ENCODE measurements at places on chromosomes 4 and X. TPM values are rescaled to one million over a fixed set of nuclear protein-coding genes. Genes with fewer than 3 reads are reported as not detected.

Gene ASMT
- total RNA-seq = not detected

Gene GPR78
- total RNA-seq = not detected

Gene VCX
- total RNA-seq = 3.8 TPM

Gene CXCL8
- 198 TPM for total RNA-seq

Gene TBC1D19
- total RNA-seq = 49.4 TPM

Gene IQCM
- total RNA-seq = not detected

Gene CENPVL2
- total RNA-seq = 0.34 TPM

Gene GYPA
- not detected for total RNA-seq

Gene PARM1
- 0.63 TPM for total RNA-seq

Gene XAGE2
- not detected for total RNA-seq

DNA sequence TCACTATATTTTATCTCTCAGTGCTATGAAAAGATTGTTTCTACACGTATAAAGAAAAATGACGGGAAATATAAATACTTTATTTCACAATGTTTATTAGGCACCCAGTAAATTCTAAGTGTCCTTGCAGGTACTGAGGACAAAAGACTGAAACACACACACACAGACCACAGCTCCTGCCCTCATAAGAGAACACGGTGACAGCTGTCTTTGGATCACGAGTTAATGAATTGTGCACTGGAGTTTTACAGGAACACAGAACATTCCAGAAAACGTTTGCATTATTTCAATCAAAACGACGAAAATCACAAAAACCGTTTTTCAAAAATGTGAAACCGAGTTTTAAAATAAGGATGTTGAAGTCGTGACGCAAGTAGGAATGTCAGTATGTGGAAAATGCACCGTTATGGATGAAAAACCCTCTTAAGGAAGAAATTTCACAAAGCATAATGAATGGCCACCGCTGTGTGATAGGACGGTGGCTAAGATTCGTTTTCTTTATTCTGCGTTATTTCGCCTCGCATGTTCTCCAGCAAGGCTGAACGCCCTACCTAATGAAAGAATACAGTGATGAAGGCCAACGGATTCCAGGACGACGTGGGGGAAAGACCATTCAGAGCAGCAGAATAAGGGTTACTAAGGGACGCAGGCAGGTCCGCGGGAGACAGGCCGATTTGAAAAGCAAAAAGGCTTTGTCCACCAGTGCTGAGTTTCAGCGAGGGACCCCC lies 24.2 kb downstream of the FAM156A start:
- DNase-seq = no peak

- DNase-seq = no peak
Observed at GRCh38 chr4:110898290-110898689, 275.4 kb upstream of the PITX2 start.

GRCh38 chr4:17336069-17336468 lies 175.8 kb downstream of the QDPR start:
- DNase-seq = no peak

GRCh38 chr4:8495803-8496202 lies 55.2 kb downstream of the TRMT44 start:
- DNase-seq = no peak

GRCh38 chr4:1855333-1856070 lies 454 bp downstream of the LETM1 start:
- DNase-seq = peak; percentile 21

- DNase-seq = peak; percentile 64
Observed at GRCh38 chr4:141375855-141376254, 155.2 kb downstream of the ZNF330 start.

GRCh38 chrX:104488811-104489210 lies 77.2 kb upstream of the IL1RAPL2 start:
- DNase-seq = no peak

- no peak for DNase-seq
Observed at GRCh38 chr4:158609116-158609515, 62.6 kb downstream of the C4orf46 start.

DNA sequence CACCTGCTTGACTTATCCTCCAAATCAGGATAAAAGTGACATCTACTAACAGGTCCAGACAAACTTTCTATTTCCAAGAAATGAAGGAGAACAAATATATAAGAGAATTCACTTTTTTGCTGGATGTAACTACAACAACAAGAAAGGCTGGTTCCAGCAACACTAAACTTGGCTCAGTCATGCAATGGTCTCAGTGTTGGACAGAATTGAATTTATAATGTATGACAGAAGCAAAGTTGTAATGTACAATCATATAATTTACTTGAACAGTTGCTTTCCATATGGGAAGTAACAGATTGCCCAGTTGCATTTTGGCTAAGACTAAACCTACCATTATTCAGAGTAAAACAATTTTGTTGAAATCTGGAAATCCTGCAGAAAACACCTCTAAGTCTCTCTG lies 183.3 kb upstream of the INTU start:
- no peak for DNase-seq

DNA sequence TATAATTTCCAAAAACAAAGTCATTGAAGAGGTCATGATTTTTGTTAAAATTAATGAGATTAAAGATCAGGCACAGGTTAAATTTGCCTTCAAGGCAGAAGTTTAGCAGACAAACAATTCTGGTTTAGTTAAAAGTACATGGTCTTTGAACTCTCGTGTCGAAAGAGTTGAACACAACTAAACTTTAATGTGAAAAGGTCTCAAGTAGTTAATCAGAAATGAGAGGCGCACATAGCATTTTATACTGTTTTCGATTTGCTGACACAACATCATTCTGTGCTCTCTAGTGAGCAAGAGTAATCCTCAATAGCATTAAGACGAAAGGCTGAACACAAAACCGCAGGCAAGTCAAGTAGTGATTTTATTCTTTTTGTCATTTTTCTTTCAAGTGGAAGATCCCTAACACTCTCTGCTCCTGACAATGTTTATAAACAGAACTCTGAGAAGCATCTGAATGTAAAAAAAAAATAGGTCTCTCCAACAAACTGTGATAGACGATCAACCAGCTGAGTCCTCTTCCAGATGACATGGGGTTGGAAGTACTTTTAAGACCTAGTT lies 49.8 kb downstream of the SH3RF1 start:
- DNase-seq = no peak

DNA sequence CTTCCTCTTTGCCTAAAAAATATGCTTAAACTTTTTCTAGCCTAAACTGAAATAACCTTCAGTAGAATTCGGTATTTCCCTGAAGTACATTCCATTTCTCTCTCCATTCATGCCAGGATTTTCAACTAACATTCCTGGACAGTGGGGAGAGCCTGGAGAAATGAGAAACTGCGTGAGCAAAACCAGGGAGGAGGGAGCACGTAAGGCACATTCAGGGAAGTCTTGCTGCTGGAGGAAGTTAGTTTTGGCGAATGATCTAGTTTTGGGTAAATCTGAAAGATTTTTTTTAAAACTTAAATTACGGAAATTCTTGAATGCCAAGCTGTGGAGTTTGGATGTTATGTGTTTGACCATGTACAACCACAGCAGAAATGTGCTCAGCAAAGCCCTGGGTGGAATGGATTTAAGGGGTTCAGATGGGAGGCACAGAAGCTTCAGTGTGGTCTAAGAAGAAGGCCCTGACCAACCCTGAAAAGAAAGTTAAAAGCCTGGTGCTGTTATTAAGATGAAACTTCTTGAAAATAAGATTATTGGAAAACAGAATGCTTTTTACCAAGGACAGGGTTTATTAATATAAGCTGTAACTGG lies 347.8 kb downstream of the ANK2 start:
- no peak for DNase-seq

DNA sequence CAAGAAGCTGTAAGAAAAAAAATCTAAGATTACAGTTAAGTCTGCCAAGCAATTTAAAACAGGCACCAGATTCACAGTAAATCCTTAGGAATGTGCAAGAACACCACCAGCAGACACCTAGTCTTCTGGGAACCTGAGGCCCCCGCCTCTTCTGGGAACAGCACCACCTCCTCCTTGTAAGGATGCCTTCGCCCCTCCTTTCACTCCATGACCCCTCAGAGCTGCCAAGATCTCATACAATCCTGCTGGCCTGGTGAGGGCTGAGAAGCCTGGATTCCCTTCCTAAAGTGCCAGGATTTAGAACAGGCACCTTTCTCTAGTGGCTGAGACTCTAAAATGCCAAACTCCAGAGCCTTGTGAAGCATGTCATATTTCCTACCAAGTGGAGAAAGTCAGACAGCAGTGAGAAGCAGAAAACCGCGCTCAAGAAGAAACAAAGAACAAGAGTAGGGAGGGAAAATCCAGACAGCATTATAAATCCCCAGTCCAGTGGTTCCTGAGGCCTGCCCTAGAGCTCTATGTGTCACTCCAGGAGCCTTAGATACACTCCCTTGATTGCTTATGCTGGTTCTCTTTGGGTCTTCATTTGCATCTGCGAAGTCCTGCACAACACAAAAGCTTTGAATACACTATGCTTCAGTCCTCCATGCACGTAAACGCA lies 166.4 kb downstream of the TSPAN5 start:
- no peak for DNase-seq

GRCh38 chrX:2677764-2678163 lies 13.3 kb upstream of the CD99 start:
- DNase-seq = peak; percentile 90

DNA sequence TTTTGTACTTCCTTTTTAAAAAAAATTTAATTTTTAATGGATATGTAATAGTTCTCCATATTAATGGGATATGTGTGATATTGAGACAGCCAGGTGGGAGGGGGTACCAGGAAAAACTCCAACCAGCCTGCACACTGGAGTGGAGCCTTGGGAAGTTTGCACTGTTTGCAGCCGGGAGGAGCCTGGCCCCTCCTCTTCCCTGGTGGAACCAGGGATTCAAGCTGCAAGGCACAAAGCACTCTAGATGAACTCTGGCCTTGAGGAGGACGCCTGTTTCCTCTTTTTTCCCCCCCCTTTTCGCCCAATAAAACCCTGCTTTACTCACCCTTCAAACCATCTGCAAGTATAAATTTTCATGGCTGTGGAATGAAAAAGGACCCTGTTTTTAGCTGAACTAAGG lies 48.2 kb upstream of the GC start:
- no peak for DNase-seq

DNA sequence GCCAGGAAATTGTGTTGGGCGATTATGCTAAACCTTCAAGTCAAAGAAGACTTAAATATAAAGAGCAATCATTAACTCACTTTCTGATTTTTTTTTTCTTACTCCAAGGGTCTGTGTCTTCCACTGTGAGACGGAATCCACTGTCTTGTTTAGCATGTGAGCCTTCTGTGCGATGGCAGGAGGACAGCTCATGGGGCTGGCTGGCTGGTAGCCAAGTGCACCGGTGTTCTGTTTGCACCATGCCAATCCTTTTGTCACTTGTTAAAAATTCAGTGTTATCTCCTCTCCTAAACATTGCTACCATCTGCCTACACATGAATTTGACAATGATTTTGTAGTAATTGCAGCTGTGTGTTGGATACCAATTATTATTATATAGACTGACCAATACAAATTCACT lies 1056.3 kb upstream of the IGFBP7 start:
- DNase-seq = no peak

DNA sequence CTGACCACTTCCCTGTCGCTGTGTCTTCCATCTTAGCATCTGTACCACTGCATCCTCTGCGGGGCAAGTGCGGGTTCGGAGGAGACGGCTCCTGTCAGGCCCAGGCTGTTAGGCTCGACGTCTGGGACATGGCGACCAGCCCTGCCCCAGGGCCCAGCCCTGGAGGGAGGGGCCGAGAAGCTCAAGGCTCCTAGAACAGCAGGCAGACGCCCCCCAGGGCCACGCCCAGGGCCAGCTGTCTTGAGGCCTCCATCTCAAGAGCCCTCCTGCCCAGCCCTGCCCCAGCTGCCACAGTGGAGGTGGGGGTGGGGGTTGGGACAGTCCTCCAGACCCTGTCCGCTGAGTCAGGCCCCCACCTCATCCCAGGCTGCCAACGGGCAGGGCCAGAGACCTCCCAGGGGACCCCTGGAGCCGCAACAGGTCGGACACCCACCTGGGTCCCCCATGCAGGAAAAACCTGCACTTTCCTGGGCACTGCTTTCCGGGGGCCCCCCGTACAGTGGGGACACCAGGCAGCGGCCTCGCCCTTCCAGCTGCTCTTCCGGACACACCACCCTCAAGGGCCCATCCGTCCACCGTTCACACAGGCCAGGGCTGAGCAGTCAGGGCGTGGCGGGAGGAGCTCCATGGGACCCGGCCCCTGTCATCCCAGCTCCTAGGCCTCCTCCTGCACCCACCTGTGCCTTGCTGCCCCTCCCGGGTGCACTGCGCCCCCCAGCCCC lies 83.1 kb downstream of the FAM53A start:
- no peak for DNase-seq

DNA sequence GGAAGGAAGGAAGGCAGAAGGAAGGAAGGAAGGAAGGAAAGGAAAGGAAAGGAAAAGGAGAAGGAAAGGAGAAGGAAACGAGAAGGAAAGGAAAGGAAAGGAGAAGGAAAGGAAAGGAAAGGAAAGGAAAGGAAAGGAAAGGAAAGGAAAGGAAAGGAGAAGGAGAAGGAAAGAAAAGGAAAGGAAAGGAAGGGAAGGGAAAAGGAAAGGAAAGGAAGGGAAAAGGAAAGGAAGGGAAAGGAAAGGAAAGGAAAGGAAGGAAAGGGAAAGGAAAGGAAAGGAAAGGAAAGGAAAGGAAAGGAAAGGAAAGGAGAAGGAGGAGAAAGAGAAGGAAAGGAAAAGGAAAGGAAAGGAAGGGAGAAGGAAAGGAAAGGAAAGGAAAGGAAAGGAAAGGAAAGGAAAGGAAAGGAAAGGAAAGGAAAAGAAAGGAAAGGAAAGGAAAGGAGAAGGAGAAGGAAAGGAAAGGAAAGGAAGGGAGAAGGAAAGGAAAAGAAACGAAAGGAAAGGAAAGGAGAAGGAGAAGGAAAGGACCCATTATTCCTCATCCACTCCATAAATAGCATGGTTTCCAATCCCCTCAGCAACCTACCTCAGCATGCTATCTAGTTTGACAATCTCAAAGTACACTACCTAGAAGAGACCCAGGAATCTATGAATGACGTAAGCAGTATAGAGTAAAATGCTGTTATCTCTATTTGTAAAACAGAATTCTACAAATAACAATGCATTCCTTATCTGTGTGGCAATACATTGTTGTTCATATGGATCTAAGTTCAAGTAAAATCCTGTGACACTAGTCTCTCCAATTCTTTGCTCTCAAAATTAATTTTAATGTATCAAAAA lies 209.7 kb downstream of the LRBA start:
- DNase-seq = no peak

DNA sequence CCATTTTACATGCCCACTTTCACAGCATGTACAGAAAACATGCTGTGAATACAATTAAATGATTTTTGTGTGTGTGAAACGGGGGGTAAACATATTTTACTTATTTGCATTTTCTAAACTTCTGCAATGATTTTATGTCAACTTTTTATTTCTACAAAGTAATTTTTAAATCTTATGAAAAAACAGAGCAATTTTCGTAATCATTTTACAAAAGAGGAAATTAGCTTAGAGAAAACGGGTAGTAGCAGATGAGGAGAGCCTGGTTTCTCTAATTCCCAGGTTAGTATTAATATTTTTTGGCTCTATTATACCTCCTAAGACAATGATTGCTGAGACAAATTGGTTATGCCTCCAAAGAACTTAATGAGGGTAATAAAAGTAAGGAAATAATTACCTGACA lies 3.2 kb downstream of the TKTL2 start:
- no peak for DNase-seq

DNA sequence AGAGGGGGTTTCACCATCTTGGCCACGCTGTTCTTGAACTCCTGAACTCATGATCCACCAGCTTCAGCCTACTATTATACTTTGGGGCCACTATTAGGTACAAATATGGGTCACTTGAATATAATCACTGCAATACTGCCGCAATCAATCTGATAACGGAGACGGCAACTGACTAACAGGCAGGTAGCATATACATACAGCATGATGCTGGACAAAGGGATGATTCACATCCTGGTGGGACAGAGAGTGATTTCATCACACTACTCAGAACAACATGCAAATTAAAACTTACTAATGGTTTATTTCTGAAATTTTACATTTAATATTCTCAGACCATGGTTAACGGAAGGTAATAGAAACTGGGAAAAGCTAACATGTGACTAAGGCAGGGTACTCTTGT lies 10.9 kb downstream of the LRBA start:
- DNase-seq = peak; percentile 28

Measured in Daoy (cell line).